SJSA1 (cell line): ENCODE measurements at places on chromosomes 6 and 20.

- H3K36me3 ChIP-seq = no peaks in the 10 kb centered on the region
- H3K4me1 ChIP-seq = no peaks in the 10 kb centered on the region
- H3K27me3 ChIP-seq = peaks cover 29% of the 10 kb centered on the region
- no peak for DNase-seq
- H3K27ac ChIP-seq = no peak overlapping the region
Measured at GRCh38 chr6:33080127-33081089, 4.6 kb downstream of the HLA-DPB1 start.

DNA sequence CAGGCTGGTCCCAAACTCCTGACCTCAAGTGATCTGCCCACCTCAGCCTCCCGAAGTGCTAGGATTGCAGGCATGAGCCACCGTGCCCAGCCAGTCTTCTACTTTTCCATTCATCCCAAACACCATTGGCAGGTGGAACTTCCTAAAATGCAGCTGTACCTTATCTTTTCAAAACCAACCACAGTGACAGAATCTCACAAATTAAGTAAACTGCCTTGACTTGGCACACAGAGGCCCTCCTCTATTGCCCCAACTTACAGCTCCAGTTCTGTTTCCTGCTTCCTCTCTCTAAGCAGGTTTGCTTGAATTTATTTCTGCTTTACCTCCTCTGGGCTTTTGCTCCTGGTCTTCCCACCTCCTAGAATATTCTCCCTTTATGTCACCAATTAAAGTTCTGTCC lies 7.6 kb downstream of the MYB start:
- no peak overlapping the region for H3K27ac ChIP-seq
- peaks cover 31% of the 10 kb centered on the region for H3K27me3 ChIP-seq
- H3K36me3 ChIP-seq = no peaks in the 10 kb centered on the region
- H3K4me3 ChIP-seq = no peak overlapping the region
- DNase-seq = no peak

DNA sequence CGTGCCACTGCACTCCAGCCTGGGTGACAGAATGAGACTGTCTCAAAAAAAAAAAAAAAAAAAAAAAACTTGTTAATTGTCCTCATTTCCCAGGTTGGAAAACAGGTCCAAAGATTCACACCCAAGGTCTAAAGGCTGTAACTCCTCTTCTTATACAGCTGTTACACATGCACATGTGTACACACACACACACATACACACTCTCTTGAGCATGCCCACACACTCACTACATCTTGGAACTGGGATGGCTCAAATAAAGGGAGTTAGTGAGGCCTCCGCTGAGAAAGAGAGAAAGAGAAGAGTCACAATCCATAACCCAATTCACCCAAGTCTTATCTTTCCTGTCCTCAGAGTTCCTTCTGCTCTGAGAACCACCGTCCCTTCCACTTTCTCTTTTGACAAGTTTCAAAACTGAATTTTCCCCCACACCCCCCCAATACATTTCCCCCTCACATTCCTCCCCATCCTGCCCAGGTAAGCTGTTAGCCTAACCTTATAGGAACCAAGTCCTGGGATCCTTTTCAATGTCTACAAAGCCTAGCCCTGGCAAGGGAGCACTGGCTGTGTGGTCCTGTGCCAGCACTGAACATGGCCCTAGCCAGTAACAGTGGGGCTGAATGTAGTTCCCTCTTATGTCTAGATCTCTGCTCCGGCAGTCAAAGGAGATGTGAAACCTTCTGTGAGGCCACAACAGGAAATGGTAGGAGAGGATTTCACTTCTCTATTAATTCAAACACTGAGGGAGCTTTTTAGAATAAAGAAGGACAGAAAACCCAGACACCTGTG lies 3.2 kb upstream of the HLA-DMB start:
- no peaks in the 10 kb centered on the region for H3K4me1 ChIP-seq
- no peak for DNase-seq
- H3K27me3 ChIP-seq = peaks cover 36% of the 10 kb centered on the region

DNA sequence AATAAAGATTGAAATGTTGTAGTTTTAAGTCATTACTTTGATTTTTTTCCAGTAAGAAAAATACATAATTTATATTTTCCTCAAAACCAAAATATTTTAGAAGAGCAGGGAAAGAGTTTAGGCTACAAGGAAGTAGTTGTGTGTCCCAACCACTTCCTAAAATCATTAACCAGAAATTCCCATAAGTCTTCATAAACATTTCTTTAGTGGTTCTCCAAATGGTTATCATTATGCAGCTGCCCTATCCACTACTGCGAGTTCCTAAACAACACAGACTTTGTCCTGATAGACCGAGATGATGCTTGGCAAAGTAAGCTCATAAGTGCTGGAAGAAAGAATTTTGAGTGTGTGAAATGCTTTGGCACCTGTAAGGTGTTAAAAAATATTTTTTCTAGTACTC lies 93.6 kb downstream of the ARMC2 start:
- H3K27ac ChIP-seq = no peak overlapping the region
- DNase-seq = no peak
- H3K4me1 ChIP-seq = peaks cover 5% of the 10 kb centered on the region
- H3K36me3 ChIP-seq = no peaks in the 10 kb centered on the region

DNA sequence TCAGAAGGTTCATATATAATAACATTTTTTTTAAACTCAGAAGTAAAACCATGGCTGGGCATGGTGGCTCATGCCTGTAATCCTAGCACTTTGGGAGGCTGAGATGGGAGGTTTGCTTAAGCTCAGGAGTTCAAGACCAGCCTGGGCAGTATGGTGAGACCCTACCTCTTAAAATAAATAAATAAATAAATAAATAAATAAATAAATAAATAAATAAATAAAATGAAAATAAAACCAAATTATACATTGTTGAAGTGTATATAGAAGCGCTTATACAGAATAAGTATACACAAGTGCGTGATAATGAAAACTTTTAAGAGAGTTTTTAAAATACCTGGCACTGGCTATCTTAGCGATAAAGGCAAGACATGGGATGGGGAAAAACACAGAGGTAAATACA lies 71.6 kb downstream of the OR2B2 start:
- H3K27me3 ChIP-seq = no peaks in the 10 kb centered on the region
- peak overlapping the region; percentile 96 for H3K27ac ChIP-seq
- no peak overlapping the region for H3K4me3 ChIP-seq
- peaks cover 11% of the 10 kb centered on the region for H3K4me1 ChIP-seq
- peaks cover 9% of the 10 kb centered on the region; the same call in 1 of the 2 replicates for H3K36me3 ChIP-seq

DNA sequence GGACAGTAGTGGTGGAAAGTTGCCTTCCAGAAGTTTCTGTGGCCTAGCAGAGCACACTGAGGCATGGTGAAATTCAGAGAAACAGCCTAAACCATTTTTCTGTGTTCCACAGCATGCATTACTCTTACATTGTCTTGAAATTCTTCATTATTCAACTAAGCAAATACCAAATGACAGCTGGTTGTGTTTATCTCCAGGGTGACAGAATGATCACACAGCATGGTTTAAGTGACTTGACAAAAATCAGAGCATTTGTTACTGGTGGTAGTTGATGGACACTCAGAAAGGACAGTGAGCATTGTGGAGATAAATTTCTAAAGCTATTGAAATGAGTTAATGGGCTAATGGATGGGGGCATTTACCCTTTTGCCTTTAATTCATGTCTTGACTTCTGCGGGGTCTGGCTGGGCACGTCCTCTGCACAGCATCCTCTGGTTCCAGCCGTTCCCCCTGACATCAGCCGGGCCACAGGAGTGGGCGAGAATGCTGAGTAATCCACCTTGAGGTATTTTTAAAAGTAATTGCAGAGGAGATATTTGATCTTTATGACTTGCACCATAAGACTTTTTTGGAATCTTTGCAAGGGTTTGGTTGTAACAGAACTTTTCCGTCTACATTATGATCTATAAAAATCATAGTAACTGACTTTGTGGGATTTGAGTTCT lies 78.9 kb upstream of the SCP2D1 start:
- no peak for DNase-seq
- H3K4me1 ChIP-seq = no peaks in the 10 kb centered on the region
- no peaks in the 10 kb centered on the region for H3K27me3 ChIP-seq

DNA sequence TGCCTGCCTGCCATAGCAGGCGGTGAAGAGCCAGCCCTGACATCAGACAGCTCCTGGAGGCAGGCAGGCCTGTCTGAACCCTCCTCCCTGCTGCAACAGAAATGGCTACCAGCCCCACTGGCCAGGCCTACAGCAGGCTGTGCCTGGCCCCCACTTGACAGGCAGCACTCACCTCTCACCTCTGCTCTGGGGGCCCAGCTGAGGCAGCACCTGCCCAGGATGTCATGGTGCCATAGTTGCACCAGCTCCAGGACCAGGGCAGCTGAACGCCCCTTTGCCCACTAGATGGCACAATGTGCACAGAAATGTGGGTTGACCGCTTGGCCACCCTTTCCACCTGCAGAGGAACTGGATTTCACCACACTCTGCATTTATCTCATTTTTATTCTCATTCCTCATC lies 30.6 kb downstream of the MRPL14 start:
- peak; percentile 38 for DNase-seq
- H3K36me3 ChIP-seq = peaks cover 13% of the 10 kb centered on the region
- H3K27ac ChIP-seq = no peak overlapping the region
- no peak overlapping the region for H3K4me3 ChIP-seq
- H3K27me3 ChIP-seq = no peaks in the 10 kb centered on the region
